Fibroblast of lung (primary cell): ENCODE measurements at places on chromosomes 13 and 19. TPM values are rescaled to one million over a fixed set of nuclear protein-coding genes. Genes with fewer than 3 reads are reported as not detected.

DNA sequence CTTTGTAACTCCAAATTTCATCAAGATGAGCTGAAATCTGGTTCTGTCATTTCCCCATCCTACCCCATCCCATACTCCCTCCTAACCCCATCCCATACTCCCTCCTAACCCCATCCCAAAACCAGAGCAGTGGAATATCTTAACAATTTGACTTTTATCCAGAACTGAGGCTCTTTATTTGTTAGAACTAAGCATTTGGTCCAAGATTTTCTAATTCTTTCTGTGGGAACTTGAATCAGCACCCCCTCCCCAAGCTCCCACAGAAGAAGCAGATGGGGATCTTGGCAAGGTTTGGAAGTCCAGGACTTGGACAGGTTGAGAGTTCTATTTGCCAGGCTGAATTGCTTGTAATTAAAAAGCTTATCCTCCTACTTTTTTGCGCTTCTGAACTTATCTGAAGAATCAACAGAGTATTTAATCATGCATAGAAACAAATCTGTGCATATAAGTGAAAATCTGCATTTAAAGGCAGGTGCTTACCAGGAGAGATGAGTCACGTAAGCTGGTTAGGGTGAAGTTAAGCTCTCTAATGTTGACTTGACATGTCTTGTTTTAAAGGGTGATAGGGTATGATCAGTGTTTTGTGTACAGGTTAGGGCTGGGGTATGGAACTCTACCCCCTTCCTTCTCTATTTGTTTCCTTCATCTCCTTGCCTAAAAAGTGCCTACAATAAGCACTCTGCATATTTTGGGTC is 111.1 kb downstream of the COG6 start:
- no peak for DNase-seq

KIR3DL2 gene
- not detected in 2 replicates for total RNA-seq

- peak; percentile 25 for DNase-seq
These were observed 99.2 kb downstream of the ABCC4 start for GRCh38 chr13:95201814-95202651.

CEP89 gene
- 6.3 and 9.8 TPM in 2 replicates for total RNA-seq

OLFM2 gene
- 0.66 and 1.0 TPM in 2 replicates for total RNA-seq

DNA sequence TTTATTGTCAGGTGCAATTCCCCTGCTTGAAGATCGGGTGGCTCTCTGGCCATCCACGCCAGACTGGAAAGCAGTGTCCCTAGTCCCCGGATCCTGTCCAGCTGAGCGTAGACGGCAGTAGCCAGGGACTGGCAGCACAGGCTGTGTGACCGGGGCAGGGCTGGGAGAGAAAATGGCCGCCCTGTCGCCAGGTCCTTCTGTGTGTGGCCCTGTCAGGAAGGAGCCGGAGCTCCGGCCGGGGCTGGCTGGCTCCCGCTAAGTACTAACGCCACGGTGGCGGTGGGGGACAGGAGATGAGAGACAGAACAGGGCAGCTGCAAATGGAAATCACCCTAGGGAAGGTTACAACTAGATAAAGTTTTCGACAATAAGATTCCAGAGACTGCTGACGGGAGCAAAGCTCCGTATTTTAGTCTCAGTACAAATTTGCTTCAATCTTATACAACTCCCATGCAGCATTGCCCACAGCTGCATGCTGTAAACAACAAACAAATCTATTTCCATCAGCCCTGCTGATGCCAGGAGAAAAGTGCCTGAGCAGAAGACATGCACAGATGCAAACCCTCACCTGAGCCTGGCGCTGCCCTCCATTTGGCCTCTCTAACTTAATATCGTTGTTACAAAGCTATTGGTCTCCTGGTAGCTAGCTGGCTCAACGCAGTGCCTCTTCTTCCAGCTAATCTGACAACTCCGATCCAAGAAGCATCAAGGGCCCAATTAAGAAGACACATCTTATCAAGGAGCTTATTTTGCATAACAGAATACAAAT is 253.0 kb downstream of the TSHZ3 start:
- no peak for DNase-seq

FGF9 gene
- total RNA-seq: 0.33 and 0.77 TPM in 2 replicates

DNA sequence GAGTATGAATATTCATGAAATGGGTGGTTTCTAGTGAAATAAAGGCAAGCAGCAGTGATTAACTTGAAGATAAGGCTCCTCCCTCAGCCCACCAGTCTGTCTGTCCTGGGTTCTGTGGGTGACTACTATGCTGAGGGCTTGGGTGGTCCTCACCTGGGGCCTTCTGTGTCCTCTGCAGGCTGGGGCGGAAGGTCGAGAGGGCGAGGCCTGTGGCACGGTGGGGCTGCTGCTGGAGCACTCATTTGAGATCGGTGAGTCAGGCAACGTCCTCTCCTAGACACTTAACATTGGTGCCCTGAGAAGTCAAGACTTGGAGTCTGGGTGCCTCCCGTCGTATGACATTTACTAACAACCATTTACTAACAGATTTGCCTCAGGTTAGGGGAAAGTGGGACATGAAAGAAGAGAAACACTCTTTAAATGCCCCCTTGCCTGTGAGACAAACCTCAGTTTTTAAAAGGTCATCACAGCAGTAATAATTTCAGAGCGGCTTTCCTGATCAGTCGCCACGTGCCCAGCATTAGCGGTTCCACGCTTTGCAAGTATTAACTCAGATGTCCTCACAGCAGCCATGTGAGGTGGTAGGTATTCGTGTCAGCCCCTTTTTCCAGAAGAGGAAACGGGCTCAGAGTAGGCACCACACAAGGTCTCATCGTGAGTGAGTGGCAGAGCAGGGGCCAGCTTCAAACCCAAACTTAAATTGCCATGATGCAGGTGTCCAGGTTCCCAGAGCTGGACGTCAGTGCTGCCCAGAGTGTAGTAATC is 1.3 kb upstream of the GARIN5A start:
- no peak for DNase-seq

GRCh38 chr13:112244495-112245177 is 131.5 kb upstream of the SPACA7 start:
- DNase-seq: no peak

DNA sequence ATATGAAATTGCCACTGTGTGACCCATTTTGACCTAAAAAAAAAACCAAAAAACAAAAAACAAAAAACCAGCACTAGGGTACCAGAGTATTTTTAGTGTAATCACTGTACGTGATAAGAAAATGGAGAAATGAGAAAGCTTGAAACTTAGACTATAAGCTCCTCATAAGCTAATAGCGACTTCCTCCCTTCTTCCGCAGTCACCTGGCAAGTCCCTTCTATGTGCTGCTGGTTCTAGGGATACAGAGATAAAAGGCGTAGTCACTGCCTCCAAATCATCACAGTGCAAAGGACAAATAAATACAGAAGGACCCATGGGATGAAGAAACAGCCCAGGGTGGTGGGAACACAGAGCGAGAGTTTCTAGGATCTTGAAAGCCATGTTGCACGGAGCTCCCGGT is 190.3 kb downstream of the TM9SF2 start:
- no peak for DNase-seq

- DNase-seq: peak; percentile 52
These were observed 125.0 kb downstream of the STK24 start for GRCh38 chr13:98451676-98452470.

- no peak for DNase-seq
These were observed 265.7 kb downstream of the ABCC4 start for GRCh38 chr13:95035311-95036109.
